ENCODE measurements at places on chromosomes 12 and 14.

- DNase-seq: no peak
Measured at GRCh38 chr12:26030371-26030770, 71.9 kb downstream of the RASSF8 start.

DNA sequence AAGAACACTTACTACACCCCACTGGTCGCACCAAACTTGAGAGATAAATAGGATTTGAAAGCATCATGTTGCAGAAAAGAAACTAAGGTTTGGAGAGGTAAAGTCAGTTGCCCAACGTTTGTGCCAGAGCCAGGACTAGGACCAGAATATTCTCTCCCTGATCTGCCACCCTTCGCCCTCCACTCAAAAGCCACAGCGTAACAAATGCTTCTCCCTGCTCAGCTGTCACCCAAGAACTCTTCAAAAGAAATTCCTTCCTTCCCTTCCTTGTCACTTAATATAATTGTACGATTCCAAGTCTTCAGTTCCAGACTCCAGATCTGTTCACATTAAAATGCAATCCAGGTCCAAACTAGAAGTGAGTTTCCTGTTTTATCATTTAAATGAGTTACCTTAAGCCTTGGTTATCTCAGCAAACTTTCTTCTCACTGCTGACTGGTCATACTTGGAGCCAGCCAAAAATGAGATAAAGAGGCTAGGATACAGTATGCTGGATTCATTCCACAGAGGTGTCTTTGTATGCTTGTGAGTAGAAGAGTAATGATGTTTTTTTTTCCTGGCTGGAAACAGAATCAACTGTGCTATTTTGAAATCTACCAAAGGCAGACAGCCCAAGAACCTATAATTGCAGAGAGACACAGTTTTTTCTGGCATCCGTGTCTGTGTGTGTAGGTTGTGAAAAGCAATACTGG is 12.8 kb upstream of the PPFIBP1 start:
- DNase-seq: no peak

GRCh38 chr12:93219947-93220346 is 157.8 kb upstream of the NUDT4 start:
- no peak for DNase-seq

GRCh38 chr14:92943855-92944570 is 21.1 kb downstream of the CHGA start:
- DNase-seq: no peak

GRCh38 chr14:65054471-65055085 is 47.7 kb downstream of the MAX start:
- DNase-seq: no peak

GRCh38 chr14:33949411-33949893 is 1.4 kb downstream of the EGLN3 start:
- DNase-seq: no peak

- no peak for DNase-seq
Measured at GRCh38 chr12:70468741-70469140, 102.7 kb downstream of the KCNMB4 start.

DNA sequence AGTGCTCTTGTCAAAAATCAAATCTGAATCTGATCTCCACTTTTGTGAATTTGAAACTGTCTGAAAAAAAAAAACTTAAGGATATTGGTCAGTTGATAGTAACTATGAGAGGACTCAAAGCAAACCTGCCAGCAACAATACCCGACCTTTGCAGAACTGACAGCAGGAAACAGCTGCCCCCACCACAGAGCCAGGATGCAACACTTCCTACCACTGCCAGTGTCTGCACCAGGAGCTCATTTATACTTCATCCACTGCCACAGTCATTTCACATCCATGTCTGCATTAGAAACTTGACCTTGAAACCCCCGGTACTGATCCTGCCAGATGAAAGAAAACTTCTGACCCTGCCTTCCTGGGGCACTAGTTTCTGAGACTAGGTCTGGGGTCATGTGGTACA is 27.4 kb upstream of the RXYLT1 start:
- no peak for DNase-seq

DNA sequence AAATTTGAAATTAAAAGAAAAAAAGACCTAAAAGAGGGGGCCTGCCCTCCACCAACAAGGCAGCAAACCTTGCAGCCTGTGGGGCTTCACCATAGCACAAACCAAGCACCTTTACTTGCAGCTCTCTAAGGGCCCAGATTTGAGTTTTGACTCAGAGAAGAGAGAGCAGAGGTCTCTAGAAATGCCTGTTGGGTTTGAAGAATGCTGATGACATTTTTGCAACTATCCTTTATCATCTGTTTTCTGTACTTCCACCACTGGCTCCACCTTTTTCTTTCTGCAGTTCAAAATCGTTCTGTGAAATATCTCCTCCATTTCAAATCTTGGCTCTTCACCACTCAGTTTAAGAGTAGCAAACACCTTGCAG is 83.8 kb upstream of the HMGA2 start:
- DNase-seq: no peak

GRCh38 chr12:92513231-92513730 is 189.5 kb upstream of the PLEKHG7 start:
- DNase-seq: no peak

- DNase-seq: no peak
Measured at GRCh38 chr14:85438481-85438942, 91.4 kb upstream of the FLRT2 start.

DNA sequence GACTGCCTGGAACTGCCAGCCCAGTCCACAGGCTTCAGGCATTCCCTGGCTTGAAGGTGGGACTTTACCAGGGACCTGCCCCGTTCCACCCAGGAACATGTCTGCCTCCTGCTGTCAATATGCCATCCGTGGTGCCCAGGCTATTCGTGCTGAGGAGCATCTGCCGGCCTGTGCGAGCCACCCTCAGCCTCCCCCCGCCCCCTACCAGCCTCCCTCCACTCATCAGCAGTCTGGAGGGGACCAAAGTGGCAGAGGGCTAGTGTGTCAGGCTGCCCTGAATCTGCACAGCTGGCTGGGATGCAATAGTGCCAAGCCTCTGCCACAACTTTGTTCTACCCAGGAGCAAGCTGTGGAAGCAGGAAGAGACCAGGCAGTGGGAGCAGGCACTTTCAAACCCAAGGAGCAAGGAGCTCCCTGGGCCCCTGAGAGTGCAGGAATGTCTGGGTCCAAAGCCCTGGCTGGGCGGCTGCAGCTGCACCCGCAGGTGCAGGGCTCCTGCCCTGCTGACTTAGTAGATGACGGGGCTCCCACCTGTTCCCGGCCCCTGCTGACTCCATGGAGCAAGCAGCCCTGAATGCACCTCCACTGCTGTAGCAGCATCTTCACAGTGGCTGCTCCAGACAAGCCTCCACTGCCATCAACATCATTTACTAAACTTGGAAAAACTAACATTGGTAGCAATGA is 423.2 kb downstream of the RERGL start:
- DNase-seq: no peak

DNA sequence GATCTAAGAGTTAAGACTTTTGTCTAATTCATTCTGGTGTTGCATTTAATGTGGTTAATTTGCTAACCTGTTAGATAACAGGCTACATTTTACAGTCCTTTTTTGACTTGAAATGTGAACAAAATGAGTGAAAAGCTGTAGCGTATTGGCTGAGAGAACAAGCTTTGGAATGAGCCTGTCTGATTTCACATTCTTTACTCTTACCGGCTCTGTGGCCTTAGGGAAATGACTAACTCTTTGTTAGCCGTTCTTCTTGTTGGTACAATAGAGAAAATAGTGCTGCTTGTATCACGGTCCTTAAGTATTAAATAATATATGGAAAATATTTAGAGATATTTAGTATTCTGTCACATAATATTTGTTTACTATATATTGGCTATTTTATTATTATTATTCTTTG is 1.9 kb downstream of the MNAT1 start:
- DNase-seq: no peak

- DNase-seq: no peak
Measured at GRCh38 chr12:12294215-12295005, 27.6 kb upstream of the LRP6 start.

DNA sequence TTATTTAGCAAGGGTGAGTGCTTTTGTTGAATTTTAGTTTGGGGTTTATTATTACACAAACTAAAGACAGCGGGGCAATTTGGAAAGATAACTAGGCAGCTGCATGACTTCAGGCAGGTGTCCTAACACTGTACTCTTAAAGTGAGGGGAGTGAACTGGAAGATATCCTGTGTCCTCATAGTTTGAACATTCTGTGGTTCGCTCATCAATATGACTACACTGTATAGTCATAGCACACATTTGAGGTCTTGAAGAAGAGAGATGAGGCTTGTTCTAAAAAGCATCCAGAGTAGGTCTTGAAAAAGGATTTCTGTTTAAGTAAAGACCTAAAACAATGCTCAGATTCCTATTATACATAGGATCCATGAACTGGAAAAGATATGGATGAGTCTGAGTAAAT is 1.7 kb upstream of the MAP3K9 start:
- DNase-seq: no peak

DNA sequence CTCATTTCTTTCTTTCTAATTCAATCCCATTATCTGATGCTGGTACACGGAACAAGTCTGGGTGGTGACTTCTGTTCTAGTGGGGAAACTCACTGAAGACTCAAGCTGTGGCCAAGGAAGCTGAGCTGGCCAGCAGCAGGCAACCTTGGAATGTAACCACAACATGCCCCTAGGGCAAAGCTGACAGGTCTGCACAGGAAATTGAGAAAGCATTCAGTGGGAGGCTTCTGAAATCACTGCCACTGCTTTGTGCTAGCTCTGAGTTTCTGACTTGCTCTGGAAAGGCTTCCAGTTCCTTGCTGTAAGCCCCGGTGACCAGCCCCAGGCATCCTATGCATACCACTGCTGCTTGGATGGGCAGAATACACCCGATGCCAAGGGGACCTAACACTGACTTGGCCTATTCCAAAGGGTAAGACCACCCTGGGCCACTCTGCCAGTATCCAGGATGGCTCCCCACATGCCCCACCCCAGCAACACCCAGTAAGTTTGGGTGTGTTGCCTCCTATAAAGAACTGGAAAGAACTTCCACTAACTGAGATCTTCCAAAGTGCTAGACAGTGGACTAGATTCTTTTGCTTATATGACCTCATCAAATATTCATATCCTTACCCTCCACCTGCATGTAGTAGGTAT is 84.5 kb upstream of the CDKN3 start:
- DNase-seq: no peak

- DNase-seq: no peak
Measured at GRCh38 chr12:91185421-91185820, 2.8 kb upstream of the DCN start.

DNA sequence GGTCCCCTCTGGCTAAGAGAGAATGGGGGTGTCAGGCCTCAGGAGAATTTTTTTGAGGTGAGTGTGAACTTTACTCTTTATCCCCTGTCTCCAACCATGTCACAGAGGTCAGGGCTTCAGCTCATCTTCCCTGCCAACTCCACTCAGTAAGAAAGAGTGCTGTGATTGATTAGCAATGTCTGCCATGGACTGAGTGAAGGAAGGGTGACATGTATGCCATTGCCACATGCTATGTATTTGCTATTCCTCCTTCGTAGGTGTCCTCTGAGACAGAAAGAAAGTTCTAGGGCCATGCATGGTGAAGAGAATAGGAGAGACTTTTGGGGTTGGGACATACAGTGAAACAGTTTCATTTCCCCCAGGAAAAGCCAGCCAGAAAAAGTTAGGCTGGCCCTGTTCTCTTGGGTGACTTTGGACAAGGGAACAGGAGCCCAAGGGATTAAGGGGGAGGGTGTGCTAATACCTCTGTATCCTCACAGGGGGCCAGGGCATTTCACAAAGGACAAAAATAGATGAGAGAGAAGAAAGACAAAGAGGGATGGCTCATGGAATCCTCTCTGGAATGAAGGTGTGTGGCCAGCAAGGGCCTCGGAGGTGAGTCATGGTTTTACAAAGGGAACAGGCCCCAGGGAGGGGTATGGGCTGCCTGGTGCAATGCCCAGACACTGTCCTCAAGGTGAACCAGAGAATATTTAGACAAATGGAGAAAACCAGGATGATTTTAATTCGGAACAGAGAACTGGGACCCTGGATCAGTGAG is 13.9 kb upstream of the MYL2 start:
- no peak for DNase-seq

- no peak for DNase-seq
Measured at GRCh38 chr12:119145367-119145766, 33.4 kb upstream of the HSPB8 start.

DNA sequence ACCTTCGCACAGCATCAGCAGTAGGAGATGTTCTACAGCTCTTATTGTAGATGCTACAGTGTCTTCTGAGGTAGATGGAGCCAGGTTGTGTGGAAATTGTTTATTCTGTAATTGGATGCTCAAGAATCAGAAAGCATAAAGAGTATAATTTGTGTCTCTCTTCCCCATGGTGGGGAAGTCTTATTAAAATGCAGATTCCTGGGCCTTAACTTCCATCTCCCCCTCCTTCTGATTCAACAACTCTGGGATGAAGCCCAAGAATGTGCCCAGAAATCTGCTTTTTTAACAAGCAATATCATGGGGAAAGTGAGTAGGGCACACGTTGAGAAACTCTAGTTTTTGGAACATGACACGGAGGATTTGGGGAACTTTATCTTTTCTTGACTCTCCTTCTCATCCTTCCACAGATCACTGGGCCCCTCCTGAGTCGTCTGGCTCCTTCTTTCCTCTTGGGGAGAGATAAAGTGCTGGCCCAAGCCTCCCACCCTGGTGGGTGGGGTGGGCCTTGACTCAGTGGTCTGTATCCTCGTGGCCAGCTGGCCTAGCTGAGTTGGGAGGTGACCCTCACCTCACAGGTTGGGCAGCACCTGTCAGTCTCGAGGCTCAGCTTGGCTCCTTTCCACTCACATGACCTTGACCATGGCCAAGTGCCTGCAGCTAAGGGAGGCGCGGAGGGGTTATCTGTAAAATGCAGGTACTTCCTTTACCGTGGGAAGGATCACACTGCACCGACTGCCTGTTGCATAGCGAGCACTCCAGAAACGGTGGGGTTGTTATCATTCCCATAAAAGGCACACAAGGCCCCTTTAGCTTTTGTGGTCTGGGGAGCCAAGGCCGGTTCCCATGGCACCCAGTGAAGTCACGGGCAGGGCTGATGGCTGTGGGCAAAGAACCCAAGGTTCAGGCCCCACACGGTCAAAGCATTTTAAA is 141.9 kb downstream of the CHST11 start:
- no peak for DNase-seq

GRCh38 chr12:119122047-119122446 is 56.7 kb upstream of the HSPB8 start:
- no peak for DNase-seq

GRCh38 chr14:91418387-91419043 is 895 bp upstream of the CCDC88C start:
- DNase-seq: peak; percentile 80

GRCh38 chr12:43988838-43989560 is 153.1 kb downstream of the TMEM117 start:
- DNase-seq: no peak

Data from activated CD4-positive, alpha-beta T cell treated with anti-CD3 and anti-CD28 coated beads, Interleukin-2, amount 50 U/mL, for 24 hours (primary cell).